ENCODE measurements at places on chromosomes 4 and X.

- DNase-seq: no peak
Observed at GRCh38 chr4:100519205-100519604, 1.4 kb upstream of the EMCN start.

DNA sequence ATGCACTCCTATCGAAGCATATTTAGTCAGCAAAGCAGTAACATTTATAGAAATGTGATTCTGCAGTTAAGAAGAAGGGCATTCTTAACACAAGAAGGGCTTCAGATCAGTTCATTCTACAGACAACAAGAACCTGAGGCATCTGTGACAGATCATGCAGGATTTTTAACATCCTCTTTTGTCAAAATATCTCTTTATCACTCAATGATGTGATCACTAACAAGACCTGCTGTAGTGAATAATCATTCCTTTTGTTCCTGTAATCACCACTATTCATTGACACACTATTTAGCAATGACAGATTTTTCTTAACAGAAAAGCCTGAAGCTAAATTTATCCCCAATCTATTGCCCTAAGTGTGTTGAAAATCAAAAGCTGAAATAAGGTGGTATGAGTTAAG, 47.8 kb upstream of the ARHGAP24 start:
- no peak for DNase-seq

GRCh38 chr4:105128208-105128607, 18.5 kb upstream of the TET2 start:
- no peak for DNase-seq

- DNase-seq: no peak
Observed at GRCh38 chr4:173014113-173014558, 154.5 kb upstream of the GALNT7 start.

DNA sequence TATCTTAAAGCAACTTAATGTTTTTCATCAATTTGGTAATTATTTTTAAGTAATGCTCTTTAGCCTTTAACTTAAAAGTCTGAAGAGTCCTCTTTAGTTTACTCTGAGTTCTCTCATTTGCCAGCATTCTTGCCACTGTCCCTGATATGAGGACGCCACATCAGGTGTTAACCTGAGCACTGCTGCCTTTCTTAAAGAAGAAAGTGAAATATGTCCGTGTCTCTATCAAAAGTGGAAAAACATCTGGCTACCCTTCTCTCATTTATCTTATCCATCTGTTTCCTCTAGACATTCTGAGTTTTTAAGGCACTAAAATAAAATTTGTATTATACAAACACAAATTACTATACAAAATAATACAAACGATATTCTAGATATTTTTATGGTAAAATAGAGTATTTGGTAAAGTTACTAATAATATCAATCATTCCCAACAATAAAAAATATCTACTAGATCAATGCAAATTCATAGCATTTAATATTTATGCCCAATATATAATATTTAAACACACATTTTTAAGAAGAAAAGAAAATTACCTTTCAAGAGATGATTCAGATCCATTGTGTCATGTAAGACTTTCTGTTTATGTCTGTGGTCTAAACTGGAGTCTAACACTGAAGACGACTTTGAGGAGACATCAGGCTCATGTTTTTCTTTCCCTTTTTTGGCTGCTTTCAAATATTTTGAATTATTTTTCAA, 14.0 kb downstream of the CFAP97 start:
- no peak for DNase-seq

DNA sequence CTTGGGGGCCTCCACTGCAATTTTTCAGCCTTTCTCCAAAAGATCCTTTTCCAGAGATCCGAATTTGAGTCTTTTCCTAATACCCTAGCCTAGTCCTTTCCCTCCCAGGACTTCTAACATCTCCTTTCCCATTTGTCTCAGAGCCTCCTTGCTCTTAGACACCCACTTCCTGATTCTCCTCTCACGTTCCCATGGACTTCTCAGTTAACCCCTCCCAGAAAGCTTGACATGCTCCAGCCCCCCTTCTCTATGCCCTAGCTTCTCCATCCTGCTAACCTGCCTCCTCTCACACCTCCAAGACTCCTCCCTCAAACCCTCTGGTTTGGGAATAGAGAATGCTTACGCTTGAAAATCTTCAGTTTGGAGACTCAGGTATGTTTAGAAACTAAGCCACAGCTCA, 2.5 kb downstream of the UBA1 start:
- DNase-seq: no peak

GRCh38 chrX:133985967-133986683, 731 bp upstream of the GPC3 start:
- no peak for DNase-seq

DNA sequence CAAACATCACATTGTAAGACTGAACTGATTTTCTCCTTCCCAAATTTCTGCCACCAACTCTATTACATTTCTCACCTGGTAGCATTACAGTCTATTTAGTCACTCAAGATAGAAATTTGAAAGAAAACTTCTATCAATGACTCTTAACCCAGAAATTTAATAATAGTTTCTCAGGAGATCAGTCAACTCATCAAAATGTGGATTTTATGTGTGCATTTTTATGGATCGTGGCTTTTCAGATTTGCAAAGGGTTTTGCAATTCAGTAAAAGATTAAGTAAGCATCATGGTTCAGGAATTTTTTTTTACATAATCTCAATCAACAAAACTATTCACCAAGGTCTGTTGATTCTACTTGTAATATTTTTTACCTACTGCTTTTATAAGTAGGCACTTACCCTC, 111.1 kb downstream of the CFAP299 start:
- DNase-seq: no peak

GRCh38 chr4:7390336-7390735, 44.4 kb downstream of the PSAPL1 start:
- DNase-seq: no peak

DNA sequence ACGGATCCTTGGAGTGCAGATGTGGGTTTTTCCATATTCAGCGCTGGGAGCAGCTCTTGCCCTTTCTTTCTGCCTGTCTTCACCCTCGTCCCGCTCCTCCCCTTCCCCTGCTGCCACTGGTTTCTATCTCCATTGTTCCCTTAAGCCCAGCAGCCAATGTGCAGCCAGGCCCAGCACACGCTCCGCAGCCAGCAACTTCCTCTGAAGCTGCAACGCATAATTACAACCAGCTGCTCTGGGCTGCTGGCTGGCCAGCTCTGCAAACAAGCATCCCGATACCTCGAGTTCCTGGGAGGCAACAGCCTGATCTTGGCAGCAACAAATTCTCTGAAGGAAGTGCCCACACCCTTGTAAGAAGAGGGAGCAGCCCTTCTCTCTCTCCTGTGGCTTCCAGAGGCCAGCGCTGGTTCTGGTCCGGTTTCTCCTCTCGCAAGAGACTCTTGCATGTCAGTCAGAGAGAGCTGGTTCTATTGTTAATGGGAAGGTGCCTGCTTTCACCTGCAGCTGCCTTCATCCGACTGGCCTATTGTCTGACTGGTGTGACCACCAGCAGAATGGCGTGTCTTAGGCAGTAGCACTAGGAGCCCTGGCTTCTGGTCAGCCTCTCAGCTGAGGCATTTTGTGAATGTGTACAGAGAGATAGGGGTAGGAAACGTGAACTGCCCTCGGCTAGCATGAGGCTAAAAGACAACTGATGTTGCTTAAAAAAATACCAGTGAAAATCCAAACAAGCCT, 83.8 kb upstream of the MAML3 start:
- no peak for DNase-seq

DNA sequence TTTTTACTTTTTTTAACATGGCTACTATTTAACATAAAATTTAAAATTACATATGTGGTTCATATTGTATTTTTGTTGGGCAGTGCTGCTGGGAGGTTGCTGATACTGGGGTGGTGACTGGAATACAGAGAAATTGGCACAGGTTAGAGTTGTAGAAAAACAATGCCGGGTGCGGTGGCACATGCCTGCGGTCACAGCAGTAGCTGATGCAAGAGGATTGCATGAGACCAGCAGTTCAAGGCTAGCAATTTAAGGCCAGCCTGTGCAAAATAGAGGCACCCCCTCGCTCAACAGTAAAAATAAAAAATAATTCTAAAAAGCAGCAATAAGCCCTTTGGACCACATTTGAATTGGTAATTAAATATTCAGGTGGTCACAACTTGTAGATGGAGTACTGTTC, 11.8 kb upstream of the CPE start:
- DNase-seq: no peak

DNA sequence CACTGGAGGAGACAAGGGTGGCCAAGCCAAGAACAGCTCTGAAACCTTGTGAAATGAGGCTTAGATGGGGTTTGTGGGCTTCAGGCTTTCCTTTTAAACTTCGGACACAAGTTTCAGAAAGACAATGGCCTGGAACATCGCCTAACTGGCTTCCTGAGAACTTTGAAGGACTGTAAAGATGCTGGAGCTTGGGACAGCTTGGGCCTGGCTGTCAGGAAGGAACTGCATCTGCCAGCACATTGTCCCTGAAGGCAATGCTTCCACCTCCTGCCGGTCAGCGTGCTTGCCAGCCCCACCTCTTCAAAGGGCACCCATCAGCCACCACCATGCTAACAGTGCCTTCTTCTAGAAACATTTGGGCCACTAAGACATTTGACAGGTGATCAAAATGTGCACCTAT, 107.9 kb downstream of the DRD5 start:
- no peak for DNase-seq

- DNase-seq: no peak
Observed at GRCh38 chrX:121671649-121672048, 624.2 kb downstream of the GLUD2 start.

GRCh38 chr4:16480011-16480410, 253.7 kb upstream of the TAPT1 start:
- no peak for DNase-seq

- no peak for DNase-seq
Observed at GRCh38 chr4:24858026-24858425, 54.8 kb downstream of the CCDC149 start.

- no peak for DNase-seq
Observed at GRCh38 chrX:124212622-124213021, 119.8 kb upstream of the TEX13D start.

DNA sequence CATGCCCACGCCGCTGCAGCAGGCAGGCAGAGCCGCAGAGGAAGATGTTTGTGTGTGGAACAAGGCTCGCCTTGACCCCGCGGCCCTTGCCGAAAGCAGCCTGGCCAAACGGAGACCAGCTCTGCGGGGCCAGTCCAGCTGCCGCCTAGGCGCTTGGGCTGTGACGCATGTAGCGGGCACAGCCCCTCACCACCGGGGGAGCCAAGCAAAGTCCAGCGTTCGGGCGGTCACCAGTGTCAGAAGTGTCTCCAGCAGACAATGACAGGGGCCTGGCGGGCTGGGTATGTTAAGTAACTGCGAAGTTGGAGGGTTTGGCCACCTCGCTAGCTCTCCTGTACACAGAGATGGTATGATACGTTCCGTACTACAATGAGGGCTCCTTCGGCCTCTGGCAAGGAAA, 1.3 kb downstream of the AMER1 start:
- no peak for DNase-seq

DNA sequence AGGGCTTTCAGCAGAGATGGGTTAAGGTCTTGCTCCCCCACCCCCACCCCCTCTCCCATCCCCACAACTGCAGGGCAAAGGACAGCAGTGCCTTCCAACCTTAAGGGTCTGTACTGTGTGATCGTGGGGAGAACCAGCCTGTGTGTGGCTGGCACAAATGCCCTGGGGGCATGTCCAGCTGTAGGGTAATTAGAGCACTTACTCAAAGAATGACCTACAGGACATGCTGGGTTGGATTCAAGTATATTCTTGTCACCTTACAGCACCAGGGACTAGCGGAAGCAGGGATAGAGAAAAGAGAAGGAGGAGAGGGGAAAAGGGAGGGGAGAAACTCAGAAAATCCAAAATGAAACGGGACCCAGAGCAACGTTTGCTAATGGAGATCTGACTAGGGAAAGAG, 191.3 kb upstream of the GATB start:
- DNase-seq: no peak

DNA sequence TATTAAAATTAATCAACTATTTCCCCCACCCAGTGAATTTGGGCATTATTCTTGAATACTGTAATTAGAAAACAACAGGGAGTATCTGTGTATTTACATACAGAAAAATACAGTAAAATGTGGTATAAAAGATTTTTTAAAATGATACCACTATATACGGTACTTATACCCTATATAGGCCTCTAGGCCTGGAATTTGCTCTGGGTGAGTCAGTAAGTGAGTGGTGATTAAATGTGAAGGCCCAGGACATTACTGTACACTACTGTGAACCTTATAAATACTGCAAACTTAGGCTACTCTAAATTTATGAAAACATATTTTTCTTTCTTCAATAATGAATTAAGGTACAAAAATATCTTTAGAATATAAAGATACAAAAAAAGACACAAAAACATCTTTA, 6.3 kb upstream of the CSN3 start:
- DNase-seq: no peak

DNA sequence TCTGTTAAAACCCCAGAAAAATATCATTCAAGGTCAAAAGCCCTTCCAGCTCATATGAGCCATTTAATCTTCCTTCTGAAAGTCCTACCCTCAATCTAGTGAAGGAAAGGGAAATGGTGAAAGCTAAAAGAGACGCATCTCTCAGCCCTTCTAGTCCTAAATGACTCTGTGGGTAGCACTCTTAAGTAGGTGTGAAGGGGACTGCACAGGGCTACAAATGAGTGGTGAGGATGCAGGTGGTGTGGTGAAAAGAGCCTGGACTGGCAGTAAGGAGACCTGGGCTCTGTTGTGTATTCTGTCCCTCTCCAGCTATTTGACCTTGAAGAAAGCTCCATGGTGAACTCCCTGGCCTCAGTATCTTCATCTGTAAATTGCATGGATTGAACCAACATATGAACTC, 671.8 kb upstream of the DIPK2B start:
- no peak for DNase-seq

- no peak for DNase-seq
Observed at GRCh38 chrX:39043838-39044550, 242.7 kb downstream of the MID1IP1 start.

GRCh38 chr4:184382189-184382846, 92.0 kb downstream of the IRF2 start:
- no peak for DNase-seq

- no peak for DNase-seq
Observed at GRCh38 chrX:150929058-150929457, 30.6 kb upstream of the CD99L2 start.

DNA sequence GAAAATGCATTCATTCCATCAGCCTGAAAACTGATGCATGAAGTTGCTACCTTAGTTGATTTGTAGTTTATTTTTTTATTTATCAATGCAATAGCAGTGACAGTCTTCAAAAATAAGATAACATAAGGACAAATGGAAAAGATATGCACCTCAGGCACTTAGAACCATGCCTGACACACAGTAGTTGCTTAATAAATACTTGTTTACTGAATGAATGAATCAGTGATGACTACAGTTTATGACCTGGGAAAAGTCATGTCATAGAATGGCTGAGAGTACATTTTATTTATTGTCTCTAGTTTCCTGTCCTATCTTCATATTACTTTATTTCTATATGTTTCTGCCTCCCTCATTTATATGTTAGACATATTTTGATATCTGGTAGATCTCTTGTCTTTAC, 171.8 kb downstream of the TLL1 start:
- DNase-seq: no peak

- DNase-seq: no peak
Observed at GRCh38 chr4:1578251-1578773, 105.8 kb downstream of the FAM53A start.

All from T-helper 9 cell (primary cell).